ENCODE measurements at places on chromosomes 11 and 22. TPM values are rescaled to one million over a fixed set of nuclear protein-coding genes. Genes with fewer than 3 reads are reported as not detected.

POU2AF2 gene
- total RNA-seq, result not detected

MRGPRE gene
- total RNA-seq, result not detected

ART5 gene
- not detected for total RNA-seq

ALDH3B2 gene
- not detected for total RNA-seq

NOL12 gene
- total RNA-seq, result 12.0 TPM

MYEOV gene
- total RNA-seq, result 0.46 TPM

HEPHL1 gene
- not detected for total RNA-seq

SEZ6L gene
- 0.09 TPM for total RNA-seq

RASGRP2 gene
- total RNA-seq, result 41.3 TPM

SCGB2A2 gene
- not detected for total RNA-seq

PGA3 gene
- 0.79 TPM for total RNA-seq

TCP11L1 gene
- 28.3 TPM for total RNA-seq

ABCG4 gene
- 0.43 TPM for total RNA-seq

APOA4 gene
- total RNA-seq, result 2.0 TPM

P2RX6 gene
- 0.19 TPM for total RNA-seq

TOLLIP gene
- total RNA-seq, result 46.4 TPM

TNNT3 gene
- 45.3 TPM for total RNA-seq

GLYAT gene
- not detected for total RNA-seq

CHRNA10 gene
- total RNA-seq, result 0.52 TPM

POLA2 gene
- 6.1 TPM for total RNA-seq

APOC3 gene
- total RNA-seq, result not detected

SERPING1 gene
- 774 TPM for total RNA-seq

OTOG gene
- not detected for total RNA-seq

MS4A6E gene
- not detected for total RNA-seq

CCDC188 gene
- 2.5 TPM for total RNA-seq

APOBEC3B gene
- total RNA-seq, result 0.56 TPM

MIOX gene
- not detected for total RNA-seq

MMP27 gene
- total RNA-seq, result 0.14 TPM

AGBL2 gene
- total RNA-seq, result 0.48 TPM

RFPL2 gene
- total RNA-seq, result not detected

TRIM51 gene
- total RNA-seq, result not detected

KCNJ4 gene
- not detected for total RNA-seq

ZW10 gene
- total RNA-seq, result 10.5 TPM

LARGE1 gene
- total RNA-seq, result 94.4 TPM

DAGLA gene
- total RNA-seq, result 1.8 TPM

KCNJ1 gene
- total RNA-seq, result not detected

FAM180B gene
- total RNA-seq, result 7.2 TPM

MYBPC3 gene
- total RNA-seq, result 0.19 TPM

CKAP5 gene
- 56.8 TPM for total RNA-seq

ELMOD1 gene
- 1.6 TPM for total RNA-seq

WNT11 gene
- 39.2 TPM for total RNA-seq

SLC35C1 gene
- total RNA-seq, result 13.6 TPM

KCTD14 gene
- total RNA-seq, result 0.38 TPM

HSPB2 gene
- 16.5 TPM for total RNA-seq

OR4D5 gene
- total RNA-seq, result not detected

IFITM1 gene
- 275 TPM for total RNA-seq

CCDC85B gene
- total RNA-seq, result 36.7 TPM

ARHGEF17 gene
- 99.1 TPM for total RNA-seq

PGA5 gene
- total RNA-seq, result 0.42 TPM

KDELR3 gene
- total RNA-seq, result 14.5 TPM

MCHR1 gene
- total RNA-seq, result 0.52 TPM

GLB1L3 gene
- not detected for total RNA-seq

SORL1 gene
- 15.7 TPM for total RNA-seq

KCNK4 gene
- not detected for total RNA-seq

AIFM3 gene
- 2.6 TPM for total RNA-seq

NRGN gene
- 5.1 TPM for total RNA-seq

CCDC81 gene
- total RNA-seq, result 6.2 TPM

OR52H1 gene
- total RNA-seq, result 0.51 TPM
